Esophagus mucosa (tissue), 1 donor: ENCODE measurements at places on chromosomes 2 and 18.

DNA sequence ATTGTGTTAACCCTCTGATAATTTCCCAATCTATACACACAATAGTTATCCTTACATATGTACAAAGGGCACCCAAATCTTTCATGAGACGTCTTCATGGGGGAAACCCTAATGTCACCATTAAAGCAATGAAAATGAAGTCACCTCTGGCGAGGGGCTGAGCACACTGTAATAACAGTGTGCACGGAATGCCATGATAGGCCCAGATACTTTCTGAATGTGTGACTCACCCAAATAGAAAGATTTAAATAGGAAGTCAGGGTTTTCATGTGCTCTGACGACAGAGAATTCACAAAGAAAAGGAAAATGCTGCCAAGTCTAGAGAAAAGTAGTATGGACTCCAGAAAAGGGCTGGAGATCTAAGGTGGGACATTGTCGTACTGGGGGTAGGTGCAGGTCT, 128.3 kb downstream of the SATB2 start:
- ATAC-seq: no peak

DNA sequence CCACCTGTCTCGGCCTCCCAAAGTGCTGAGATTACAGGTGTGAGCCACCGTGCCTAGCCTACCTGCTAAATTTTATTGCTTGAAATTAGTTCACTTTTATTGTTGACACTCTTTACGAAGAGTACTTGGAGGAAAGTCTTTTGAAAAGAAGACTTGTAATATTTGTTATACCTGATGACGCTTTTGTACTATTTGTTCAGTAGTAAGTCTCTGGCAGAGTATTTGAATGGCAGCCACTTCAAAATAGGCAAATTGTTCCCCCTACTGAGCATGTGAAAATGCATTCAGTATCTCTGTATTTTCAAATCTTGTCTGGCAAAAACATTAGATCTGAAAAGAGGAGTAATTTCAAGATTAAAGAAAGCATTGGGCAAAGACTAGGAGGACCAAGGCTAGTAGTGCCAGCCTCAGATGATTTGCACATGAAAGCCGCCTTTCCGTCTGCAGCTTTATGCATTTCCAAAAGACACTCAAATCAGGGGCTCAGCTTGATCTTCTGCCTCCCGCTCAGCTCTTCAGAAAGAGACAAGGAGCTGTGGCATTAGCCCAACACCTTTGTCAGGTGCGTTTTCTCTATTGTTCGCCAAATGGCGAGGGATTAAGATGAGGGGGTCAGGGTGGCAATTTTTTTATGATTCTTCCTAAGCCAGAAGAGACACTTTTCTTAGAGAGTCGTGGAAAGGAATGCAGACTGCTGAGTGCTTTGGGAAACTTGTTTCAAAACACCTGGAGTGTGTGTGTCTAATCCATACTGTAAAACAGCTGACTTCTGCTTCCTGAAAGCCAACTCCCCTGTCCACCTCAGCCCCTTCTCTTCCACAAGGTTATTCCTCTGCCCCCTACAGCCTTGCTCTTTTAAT, 18.8 kb upstream of the FOXI3 start:
- ATAC-seq: no peak

DNA sequence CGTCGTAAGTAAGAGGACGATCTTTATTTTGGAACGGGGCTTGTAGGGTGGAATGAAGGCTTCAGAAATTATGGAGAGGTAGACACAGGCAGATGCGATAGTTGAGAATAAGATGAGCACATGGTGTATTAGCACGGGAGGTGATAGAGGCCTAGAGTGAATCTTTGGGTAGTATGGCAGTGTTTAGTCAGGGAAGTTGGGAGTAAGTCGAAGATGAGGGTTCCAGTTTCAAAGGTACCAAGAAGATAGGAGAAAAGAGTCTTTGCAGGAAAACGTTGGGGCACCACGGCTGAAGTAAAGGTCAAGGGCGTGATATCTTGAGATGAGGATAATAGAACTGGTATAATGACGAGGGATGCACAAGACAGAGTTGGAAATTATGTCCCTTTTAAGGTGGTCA, 654 bp downstream of the PIK3C3 start:
- no peak for ATAC-seq

DNA sequence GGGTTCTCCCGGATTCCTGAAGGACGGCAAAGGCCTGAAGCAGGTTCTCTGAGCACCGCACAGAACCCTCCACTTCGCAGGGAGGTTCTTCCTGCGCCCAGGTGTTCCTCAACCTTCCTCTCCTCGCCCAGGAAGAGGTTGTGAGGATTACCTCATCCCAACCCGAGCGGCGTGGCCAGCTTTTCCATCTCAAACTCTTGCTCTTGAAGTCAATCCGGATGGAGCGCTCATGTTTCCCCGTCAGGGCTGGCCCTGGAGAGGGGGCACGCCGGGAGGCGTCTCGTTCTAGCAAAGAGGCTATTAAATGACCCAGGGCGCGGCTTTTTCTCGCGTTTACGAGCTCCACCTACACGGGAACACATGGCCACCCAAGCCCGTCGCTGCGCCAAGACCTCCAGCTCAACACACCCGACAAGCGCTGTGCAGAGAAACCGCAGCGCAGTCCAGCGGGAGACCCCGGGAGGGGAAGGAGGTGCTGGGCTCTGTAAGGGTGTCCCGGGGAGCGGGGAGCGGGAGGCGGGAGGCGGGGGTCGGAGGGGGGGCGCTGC, 540 bp upstream of the RAB10 start:
- ATAC-seq: peak; percentile 50

- peak; percentile 87 for ATAC-seq
Measured at GRCh38 chr2:25899404-25899970, 21.2 kb upstream of the ASXL2 start.

DNA sequence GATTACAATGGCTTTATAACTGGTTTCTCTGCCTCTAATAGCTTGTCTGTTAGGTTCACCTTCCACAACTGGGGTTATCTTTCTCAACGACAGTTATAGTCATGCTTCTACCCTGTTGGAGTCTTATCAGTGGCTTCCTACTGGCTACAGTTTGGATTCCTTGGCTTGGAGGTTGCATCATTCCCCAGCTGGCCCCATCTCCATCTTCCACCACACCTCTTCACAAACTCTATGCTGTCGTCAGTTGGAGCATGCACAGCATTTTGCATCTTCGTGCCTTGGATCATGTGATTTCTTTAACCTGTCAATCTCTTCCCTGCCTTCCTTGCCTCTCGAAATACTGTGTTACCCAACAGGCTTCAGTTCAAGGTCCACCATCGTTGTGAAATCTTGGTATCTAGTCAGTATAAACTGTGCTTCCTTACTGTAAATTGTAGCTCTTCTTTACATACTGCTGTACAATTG, 316.3 kb upstream of the CXCR4 start:
- ATAC-seq: no peak

- no peak for ATAC-seq
Measured at GRCh38 chr2:150963336-150963735, 298.3 kb downstream of the RBM43 start.

DNA sequence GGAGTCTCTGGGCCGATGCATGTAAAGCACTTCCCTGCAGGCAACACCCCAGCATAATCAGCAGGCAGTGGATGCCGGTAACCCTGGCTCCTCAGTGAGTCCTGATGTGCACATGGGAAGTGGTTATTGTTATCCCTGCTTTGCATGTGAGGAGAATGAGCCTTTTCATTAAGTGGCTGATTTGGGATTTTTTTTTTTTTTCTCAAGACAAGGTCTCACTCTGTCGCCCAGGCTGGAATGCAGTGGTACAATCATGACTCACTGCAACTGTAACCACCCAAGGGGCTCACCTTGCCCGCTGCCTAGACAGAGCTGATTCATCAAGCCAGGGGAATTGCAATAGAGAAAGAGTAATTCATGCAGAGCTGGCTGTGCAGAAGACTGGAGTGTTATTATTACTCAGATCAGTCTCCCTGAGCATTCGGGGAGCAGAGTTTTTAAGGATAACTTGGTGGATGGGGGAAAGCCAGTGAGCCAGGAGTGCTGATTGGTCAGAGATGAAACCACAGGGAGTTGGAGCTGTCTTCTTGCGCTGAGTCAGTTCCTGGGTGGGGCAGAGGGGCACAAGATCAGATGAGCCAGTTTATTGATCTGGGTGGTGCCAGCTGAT, 95.4 kb downstream of the SOCS6 start:
- peak; percentile 73 for ATAC-seq

- ATAC-seq: peak; percentile 63
Measured at GRCh38 chr2:35080231-35080910, 1275.2 kb upstream of the CRIM1 start.

DNA sequence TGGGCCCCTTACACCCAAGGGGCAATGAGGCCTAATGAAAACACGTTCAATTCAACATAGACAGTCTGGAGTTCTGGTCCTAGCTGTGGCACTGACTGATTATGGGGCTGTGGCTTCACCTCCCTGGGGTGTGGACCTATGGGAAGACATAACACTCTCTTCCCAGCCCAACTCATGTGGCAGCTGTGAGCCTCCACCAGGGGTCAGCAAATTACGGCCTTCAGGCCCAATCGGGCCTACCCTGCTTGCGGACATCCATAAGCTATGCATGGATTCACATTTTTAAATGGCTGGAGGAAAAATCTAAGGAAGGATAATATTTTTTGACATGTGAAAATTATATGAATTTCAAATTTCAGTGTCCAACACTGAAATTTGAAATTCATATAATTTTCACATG, 101.3 kb downstream of the LOXHD1 start:
- ATAC-seq: no peak

GRCh38 chr2:20541294-20541640, 94.4 kb downstream of the RHOB start:
- ATAC-seq: no peak

DNA sequence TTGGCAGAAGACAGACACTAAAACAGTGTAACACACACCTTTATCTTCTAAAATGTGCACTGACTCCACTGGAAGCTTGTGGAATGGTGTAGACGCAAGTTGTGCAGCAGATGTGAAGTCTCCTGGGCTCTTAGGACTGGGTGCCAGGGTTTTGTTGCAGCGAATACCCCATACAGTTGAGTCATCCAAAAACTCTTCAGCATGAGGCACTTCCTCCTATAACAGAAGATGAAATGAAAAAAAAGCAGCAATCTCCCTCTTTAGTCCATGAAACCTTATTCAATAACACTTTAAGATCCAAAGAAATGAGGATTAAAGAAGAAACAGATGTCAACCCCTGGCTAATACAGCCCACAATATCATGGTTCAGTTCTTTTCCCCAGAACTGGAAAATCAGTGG, 22.2 kb downstream of the BUB1 start:
- ATAC-seq: no peak

DNA sequence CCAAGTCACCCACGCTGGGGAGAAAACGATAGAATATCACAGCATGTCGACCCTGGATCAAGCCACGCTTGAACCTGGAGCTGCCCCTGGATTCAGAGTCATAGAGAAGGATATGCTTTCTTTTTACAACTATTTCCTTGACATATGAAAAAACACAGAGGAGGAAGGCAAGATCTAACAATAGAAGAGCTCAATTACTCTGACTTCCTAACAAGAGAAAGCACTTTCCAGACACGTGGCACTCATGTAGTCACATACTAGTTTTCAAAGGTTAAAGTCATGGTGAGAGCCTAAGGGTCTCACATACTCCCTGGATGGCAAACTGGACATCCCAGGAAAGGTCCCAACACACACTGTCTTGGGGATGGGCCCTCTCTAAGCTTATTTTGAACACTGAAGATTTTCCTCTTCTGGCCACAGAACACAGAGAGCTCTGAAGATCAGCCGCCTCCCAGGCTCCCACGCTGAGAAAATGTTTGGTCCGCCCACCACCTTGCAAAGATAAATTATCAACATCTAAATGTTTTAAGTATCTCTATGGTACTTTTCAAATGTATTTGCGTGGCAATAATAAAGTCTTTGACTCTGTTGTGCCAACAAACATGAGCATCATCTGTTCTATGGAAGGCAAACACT, 4.9 kb downstream of the PXDN start:
- no peak for ATAC-seq

DNA sequence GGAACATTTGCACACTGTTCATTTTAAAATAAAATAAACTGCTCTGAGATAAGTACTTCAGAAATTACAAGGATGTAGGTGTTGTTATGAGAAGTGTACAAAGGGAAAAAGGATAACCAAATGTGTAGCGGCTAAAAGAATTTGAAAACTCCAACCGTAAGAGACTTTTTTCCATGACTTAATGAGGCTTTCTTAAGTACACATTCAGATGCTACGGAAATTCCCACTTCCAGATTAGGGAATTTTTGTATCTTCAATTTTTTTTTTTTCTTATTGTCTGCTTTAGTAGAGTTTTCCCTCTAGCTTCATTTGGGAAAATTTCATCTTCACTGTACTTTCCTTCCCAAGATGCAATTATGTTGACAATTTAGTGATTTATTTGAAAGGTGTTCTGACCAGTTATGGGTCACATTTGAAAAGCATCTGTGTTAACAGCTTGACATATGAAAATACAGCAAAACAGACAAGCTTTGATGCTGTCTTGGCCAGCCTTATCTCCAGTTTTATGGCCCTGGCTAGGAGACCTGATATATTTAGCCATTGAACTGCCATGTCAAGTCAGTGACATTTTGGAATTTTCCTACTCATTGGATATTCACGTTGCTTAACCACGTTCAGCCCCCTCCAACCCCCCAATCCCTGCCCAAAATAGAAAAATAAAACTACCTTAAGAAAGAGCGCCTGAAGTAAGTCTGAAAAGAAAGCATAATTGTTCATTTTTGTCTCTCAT, 105.6 kb downstream of the FEZ2 start:
- no peak for ATAC-seq

DNA sequence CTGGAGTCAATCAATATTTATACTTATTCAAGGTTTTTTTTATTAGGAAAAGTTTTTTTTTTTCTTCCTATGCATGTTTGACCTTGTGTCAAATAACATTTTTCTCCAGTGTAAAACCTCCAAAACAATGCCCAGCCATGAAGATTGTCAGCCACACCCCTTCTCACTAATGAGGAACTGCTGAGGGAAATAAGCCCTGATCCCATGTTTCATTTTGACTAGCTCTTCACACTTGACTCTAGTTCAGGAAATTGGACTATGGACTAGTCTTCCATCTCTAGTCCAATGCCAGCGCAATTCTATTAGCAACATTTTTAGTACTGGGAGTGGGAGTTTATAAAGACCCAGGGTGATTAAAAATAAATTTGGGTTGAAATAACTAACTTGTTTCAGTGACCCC, 275.6 kb upstream of the CXCR4 start:
- peak; percentile 29 for ATAC-seq

- no peak for ATAC-seq
Measured at GRCh38 chr2:188280811-188281222, 10.9 kb upstream of the GULP1 start.
